Inflammatory macrophage treated with lipopolysaccharide for 4 hours (primary cell): ENCODE measurements at places on chromosomes 13 and 19.

- no peak for DNase-seq
Observed at GRCh38 chr13:98678741-98679140, 73.7 kb downstream of the SLC15A1 start.

DNA sequence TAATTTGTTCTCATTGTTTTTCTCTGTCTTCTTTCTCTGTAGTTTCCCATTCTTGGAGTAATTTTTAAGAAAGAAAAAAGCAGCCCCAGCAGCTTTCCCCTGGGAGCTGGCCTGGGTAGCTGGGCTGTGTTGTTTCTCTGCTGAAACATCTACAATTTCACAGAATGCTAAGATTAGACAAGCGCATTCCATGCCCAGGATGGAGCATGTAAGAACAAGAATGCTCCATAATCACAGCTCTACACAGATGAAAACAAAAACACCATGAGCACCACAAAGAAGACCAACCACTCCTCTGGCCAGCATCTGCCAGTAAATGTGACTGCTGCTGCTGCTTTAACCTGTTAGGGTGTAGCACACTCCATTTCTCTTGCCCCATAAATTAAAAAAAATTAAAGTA lies 239.2 kb upstream of the SLITRK1 start:
- no peak for DNase-seq

DNA sequence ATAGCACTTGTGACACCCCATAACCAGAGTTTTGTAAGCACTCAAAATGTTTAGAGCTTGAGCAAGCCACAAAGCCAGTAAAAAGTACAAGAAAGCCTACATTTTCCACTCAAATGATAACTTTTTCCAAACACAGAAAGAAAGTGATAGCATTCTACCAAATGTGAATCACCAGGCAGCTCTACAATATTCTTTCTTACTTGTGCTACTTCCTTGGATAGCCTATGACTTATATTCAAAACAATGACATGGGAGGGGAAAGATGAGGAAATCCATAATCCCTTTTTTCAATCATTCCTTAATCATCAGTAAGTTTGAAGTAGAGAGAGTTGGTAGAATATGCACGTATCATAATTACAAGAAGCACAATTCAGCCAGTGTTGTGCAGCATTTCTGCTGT lies 650.8 kb upstream of the PCDH9 start:
- DNase-seq, result no peak

DNA sequence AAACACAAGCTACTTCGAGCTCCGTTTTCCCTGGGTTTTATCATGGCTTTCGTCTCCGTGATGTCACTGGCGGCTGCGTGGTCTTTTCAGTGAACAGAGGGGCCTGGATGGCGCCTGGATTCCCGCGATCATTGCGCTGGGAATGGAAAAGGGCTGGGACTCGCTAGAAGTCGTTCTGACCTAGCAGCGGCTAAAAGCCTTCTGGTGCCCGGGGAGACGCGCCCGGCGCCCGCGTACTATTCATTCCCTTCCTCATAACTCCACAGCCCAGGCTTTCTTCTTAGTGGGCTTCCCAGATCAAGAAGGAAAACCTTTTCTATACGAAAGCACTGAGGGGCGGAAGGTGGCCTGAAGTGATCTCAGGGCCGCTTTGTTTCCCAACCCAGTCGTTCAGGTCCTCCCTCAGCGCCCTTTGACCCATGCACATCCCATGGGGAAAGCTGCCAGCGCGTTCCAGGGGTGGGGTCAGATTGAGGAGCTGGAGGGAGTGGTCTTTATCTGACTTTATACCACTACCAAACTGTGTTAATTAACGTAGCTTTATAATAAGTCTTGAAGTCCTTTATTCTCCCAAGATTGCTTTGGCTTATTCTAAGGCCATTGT lies 96.6 kb downstream of the ELF1 start:
- DNase-seq, result no peak

- DNase-seq, result no peak
Observed at GRCh38 chr13:79904581-79904980, 423.6 kb downstream of the NDFIP2 start.

GRCh38 chr13:73720216-73720840 lies 413.9 kb downstream of the KLF12 start:
- no peak for DNase-seq

GRCh38 chr19:51479531-51480331 lies 1.4 kb downstream of the CEACAM18 start:
- no peak for DNase-seq

GRCh38 chr13:58018865-58019264 lies 387.3 kb downstream of the PCDH17 start:
- DNase-seq, result no peak
